Kidney (tissue), 22 donors: ENCODE measurements at places on chromosomes 5 and 9.

GRCh38 chr9:130452835-130453234, 8.1 kb downstream of the ASS1 start:
- no peak overlapping the region for H3K4me3 ChIP-seq
- H3K27me3 ChIP-seq = no peaks in the 10 kb centered on the region
- no peak for DNase-seq
- peaks cover 14% of the 10 kb centered on the region for H3K36me3 ChIP-seq
- H3K4me1 ChIP-seq = no peaks in the 10 kb centered on the region

DNA sequence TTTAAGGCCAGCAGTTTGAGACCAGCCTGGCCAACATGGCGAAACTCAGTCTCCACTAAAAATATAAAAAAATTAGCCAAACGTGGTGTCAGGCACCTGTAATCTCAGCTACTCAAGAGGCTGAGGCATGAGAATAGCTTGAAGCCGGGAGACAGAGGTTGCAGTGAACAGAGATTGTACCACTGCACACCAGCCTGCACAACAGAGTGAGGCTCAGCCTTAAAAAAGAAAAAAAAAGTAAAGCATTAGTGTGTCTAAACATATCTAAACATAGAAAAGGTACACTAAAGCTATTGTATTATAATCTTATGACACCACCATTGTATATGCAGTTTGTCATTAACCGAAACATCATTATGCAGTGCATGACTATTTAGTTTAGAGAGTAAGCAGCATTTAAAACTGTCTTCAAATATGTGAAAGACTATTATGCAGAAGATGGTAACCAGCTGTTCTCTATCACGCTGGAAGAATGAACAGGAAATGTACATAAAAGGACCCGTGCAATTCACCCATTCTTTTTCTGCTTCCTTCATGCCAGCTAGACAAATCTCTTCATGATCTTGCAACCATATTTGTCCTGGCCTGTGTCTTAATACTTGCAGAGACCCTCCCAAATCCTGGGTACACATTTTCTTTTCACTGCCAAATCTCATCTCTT, 58.6 kb downstream of the ITGA1 start:
- H3K4me3 ChIP-seq = no peak overlapping the region
- H3K27me3 ChIP-seq = no peaks in the 10 kb centered on the region

DNA sequence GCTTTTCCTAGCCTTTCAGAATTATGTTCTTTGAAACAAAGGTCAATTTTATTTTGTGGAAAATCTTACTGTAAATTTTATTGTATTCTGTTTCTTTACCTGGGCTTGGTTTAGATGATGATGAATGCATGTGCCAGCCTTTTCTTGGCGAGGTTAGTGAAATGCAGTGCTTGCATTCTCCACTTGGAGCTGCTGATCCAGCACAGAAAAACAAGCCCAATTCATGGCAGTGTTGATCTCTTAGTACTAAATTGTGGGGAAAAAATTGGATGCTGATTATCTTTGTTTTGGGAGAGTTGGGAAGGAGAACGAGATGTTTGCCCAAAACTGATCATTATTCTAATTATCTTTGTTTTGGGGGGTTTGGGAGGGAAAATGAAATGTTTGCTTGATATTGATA, 3.7 kb downstream of the HABP4 start:
- H3K4me1 ChIP-seq = no peaks in the 10 kb centered on the region
- no peaks in the 10 kb centered on the region for H3K36me3 ChIP-seq
- H3K27ac ChIP-seq = no peak overlapping the region
- no peaks in the 10 kb centered on the region for H3K27me3 ChIP-seq
- DNase-seq = no peak
- H3K4me3 ChIP-seq = no peak overlapping the region

GRCh38 chr9:23434654-23435053, 391.4 kb downstream of the ELAVL2 start:
- no peak overlapping the region for H3K27ac ChIP-seq
- H3K4me3 ChIP-seq = peak overlapping the region; percentile 51
- H3K27me3 ChIP-seq = no peaks in the 10 kb centered on the region
- no peaks in the 10 kb centered on the region for H3K36me3 ChIP-seq
- no peak for DNase-seq

DNA sequence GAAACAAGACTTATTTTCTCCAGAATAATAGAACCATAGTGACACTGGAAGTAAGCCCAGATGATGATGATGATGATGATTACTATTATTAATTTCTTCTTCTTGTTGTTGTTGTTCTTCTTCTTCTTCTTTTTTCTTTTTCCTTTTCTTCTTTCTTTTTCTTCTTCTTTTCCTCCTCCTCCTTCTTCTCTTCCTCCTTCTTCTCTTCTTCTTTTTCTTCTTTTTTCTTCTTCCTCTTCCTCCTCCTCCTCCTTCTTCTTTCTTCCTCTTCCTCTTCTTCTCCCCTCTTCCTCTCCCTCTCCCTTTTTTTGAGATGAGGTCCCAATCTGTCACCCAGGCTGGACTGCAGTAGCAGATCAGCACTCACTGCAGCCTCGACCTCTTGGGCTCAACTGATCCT, 40.5 kb upstream of the RUFY1 start:
- H3K4me3 ChIP-seq = no peak overlapping the region
- no peaks in the 10 kb centered on the region for H3K36me3 ChIP-seq
- no peaks in the 10 kb centered on the region for H3K4me1 ChIP-seq
- H3K27me3 ChIP-seq = no peaks in the 10 kb centered on the region

GRCh38 chr5:57360871-57361270, 121.7 kb downstream of the ACTBL2 start:
- H3K27ac ChIP-seq = no peak overlapping the region
- no peaks in the 10 kb centered on the region for H3K4me1 ChIP-seq
- DNase-seq = no peak
- no peaks in the 10 kb centered on the region for H3K36me3 ChIP-seq
- H3K4me3 ChIP-seq = no peak overlapping the region
- no peaks in the 10 kb centered on the region for H3K27me3 ChIP-seq

- no peak overlapping the region for H3K4me3 ChIP-seq
- no peaks in the 10 kb centered on the region for H3K4me1 ChIP-seq
- no peak overlapping the region for H3K27ac ChIP-seq
- DNase-seq = no peak
- no peaks in the 10 kb centered on the region for H3K36me3 ChIP-seq
These were observed 43.9 kb downstream of the P4HA2 start for GRCh38 chr5:132183723-132184122.

DNA sequence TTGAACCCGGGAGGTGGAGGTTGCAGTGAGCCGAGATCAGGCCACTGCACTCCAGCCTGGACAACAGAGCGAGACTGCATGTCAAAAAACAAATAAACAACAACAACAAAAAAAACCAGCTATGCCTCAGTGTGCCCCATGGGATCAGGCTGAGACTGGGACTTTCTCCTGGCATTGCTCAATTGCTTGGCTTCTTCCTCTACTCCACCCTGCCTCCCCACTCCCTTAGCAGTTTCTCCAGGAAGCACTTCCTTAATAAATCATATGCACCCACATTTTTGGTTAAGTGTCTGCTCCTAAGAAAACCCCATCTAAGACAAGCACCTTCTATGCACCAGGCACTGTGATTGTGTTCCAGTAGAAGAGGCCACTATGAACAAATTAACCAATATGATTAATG, 41.0 kb upstream of the TMEM252 start:
- peaks cover 7% of the 10 kb centered on the region for H3K4me1 ChIP-seq
- H3K27ac ChIP-seq = no peak overlapping the region
- no peaks in the 10 kb centered on the region for H3K36me3 ChIP-seq
- no peak overlapping the region for H3K4me3 ChIP-seq
- no peak for DNase-seq

GRCh38 chr5:168368854-168369253, 77.4 kb downstream of the WWC1 start:
- peaks cover 9% of the 10 kb centered on the region for H3K4me1 ChIP-seq
- no peak for DNase-seq
